MCF 10A (cell line): ENCODE measurements at places on chromosomes 13 and 19. TPM values are rescaled to one million over a fixed set of nuclear protein-coding genes. Genes with fewer than 3 reads are reported as not detected.

DNA sequence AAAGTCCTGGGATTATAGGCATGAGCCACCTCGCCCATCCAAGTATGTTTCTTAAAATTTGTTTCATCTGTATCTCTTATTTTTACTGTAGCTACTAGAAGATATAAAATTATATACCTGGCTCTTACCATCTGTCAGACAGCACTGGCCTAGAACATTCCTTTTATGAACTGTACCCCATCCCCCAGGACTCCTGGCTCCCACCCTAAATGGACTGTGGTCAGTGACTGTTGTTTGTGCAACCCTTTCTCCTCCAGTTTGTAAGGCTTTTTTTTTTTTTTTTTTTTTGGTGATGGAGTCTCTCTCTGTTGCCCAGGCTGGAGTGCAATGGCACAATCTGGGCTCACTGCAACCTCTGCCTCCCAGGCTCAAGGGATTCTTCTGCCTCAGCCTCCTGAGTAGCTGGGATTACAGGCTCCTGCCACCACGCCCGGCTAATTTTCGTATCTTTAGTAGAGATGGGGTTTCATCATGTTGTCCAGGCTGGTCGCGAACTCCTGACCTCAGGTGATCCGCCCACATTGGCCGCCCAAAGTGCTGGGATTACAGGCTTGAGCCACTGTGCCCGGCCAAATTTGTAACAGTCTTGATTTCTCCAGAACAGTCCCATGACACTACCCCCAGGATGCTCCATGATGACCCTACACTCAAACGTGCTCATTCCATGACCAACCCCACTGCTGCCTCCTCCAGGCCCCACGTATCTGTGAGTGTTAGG lies 2.5 kb downstream of the NDUFA3 start:
- DNase-seq = no peak

DNA sequence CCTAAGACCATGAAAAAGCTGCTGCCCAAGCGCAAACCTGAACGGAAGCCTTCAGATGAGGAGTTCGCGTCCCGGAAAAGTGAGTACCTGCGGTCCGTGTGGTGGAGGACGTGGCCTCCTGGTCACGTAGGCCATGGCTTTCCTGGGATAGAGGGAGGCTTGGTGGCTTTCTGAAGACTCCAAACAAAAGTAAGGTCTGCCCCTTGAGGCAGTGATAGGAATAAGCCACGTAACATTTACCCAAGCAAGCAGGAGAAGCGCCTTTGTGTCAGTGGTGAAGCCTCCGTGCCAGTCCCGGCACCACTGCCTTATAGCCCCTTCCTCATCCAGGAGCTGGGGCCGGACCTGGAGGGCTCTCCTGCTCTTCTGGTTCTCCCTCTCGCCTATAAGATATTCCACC lies 34.3 kb upstream of the TEX29 start:
- no peak for DNase-seq

KRTDAP gene
- not detected in 2 replicates for total RNA-seq

DNA sequence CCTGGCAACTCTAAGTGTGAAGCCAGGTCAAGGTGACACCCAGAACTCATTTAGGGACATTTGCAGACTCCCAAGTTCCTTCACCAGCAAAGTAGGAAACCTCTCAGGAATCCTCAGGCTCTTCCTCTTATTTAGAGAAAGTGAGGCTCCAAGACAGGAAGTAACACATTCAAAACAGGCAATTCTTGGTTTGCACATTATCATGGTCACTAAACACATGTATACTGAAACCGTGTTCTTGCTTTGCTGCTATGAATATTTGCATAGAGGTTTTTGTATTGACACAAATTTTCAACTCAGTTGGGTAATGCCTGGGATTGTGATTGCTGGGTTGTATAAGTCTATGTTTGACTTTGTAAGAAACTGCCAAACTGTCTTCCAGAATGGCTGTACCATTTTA lies 13.2 kb upstream of the URI1 start:
- no peak for DNase-seq

GPR108 gene
- 115 and 124 TPM in 2 replicates for total RNA-seq

DNA sequence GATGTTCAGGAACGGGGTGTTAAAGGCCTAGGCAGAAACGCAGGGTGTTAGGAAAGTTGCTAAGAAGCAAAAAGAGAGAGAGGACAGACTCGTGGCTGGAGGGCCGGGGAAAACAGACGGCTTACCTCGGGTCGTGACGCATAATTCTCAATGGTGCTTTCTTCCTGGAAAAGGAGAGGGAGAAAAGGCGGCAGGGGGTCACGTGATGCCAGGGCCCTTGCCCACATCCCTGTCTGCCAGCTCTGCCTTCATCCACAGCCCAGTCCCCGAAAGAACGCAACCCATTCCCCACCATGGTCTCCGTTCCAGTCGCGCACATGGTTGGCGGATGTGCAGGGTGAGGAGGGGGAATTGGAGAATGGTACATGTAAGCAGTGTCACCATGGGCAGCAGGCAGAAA lies 1.6 kb downstream of the KRTDAP start:
- DNase-seq = no peak

DNA sequence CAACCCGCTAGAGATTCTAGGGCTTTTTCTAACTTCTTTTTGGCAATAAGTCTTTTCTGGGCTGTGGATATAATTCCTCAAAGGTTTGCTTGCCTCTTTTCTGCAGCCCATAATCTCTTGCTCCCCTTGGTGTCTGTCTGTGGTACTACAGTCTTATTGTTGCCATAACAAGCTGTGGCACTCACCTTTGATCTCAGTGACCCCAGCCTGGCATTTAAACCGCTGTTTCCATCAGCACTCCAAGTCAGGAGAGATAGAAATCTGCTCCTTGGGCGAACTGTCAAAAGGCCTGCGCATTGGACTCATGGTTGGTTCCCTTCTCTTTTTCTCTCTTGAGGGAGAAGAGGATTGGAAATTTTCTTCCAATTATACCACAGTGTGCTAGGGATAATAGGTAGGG lies 14.5 kb upstream of the MPHOSPH8 start:
- peak; percentile 53 for DNase-seq

DNA sequence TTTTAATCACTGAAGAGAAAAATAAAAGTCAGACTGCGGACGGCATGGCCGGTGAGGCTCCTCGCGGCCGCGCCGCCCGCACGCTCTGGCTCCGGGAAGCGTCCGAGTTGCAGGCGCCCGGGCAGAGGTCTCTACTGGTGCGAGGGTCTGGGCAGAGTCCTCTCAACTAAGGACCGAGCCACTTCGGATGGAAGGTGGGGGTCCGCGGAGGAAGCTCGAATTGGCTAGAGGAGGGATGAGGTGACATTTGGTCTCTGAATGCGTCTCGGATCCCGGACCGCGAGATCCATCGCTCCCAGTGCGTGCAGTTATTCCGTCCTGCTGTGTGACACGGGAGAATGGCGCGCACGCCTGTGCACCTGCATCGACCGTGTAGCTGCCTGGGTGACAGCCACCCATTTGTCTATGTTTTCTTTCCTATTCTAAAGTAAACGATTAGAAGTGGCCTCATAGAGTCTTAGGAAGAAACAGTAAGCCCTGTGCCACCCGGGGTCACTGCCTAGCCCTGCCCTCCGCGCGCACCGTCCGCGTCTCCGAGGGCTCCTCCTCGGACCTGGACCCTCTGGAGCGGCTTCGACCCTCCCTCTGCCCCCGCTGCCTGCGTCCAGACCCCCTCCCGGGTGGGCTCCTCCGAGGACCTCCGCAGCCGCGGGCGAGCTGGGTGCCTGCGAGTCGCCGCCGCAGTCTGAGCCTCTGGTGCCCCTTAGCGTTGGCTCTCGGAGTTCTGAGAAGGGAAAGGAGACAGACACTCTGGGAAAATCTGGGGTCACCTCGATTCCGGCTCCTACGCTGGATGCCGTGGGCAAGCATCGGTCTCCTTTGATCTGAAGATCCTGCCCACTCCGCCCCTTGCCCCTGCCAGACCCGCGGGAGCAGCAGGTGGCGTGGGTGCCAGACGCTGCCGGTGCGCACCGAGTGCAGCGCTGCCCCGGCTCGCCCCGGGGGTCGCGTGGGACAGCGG lies 347.4 kb downstream of the LIG4 start:
- no peak for DNase-seq
